ENCODE measurements at places on chromosomes 16 and 17.

DNA sequence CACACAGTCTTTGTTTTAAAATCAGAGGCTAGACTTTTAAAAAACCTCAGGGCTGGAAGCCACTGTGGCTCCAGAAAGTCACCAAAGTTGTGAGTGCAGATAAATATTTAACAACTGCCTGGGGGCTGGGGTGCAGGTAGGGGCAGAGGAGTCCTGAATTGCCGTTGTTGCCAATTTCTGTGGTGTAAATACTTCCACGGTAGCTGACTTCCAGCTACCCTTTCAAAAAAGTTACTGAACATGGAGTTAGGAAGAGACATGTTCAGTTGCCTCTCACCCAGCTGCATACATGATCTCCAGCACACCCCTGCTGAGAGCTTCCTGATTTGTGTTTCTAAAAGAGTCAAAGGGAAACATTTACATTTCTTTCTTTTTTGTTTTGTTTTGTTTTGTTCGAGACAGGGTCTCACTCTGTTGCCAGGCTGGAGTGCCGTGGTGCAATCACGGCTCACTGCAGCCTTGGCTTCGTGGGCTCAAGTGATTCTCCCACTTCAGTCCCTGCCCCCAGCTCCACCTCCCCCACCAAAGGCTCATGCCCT, 58.7 kb downstream of the PLXDC1 start:
- DNase-seq: no peak

DNA sequence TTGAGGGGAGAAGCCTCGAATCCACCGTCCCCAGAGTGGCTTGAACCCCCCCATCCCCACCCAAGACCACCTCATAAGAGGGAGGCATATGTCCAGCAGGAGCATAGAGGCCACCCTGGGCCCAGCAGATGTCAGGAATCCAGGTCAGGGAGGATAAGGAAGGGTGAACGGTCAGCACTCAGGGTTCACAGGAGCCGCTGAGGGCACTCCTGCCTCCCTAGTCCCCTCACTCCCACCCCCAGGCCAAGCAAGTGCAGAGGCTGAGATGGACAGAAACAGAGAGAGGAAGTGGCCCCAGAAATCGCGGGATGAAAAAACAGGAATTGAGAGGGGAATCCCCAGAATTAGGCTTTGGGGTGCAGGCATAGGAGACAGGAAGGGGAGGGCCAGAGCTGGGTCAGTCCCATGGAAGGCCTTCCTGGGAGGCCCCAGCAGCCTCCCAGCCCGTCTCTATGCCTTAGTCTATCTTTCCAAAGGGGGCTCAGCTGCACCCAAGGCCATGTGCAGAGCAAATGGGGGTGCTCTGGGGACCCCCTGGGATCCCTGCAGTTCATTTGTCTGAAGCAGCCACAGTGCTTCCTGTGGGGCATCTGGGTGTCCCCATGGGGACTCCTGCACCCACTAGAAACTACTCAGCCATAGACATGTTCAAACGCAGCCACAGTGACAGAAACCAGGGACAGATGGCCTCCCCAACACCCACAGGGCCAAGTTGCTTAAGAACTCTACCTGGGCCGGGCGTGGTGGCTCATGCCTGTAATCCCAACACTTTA, 1.7 kb downstream of the CMTM3 start:
- no peak for DNase-seq

DNA sequence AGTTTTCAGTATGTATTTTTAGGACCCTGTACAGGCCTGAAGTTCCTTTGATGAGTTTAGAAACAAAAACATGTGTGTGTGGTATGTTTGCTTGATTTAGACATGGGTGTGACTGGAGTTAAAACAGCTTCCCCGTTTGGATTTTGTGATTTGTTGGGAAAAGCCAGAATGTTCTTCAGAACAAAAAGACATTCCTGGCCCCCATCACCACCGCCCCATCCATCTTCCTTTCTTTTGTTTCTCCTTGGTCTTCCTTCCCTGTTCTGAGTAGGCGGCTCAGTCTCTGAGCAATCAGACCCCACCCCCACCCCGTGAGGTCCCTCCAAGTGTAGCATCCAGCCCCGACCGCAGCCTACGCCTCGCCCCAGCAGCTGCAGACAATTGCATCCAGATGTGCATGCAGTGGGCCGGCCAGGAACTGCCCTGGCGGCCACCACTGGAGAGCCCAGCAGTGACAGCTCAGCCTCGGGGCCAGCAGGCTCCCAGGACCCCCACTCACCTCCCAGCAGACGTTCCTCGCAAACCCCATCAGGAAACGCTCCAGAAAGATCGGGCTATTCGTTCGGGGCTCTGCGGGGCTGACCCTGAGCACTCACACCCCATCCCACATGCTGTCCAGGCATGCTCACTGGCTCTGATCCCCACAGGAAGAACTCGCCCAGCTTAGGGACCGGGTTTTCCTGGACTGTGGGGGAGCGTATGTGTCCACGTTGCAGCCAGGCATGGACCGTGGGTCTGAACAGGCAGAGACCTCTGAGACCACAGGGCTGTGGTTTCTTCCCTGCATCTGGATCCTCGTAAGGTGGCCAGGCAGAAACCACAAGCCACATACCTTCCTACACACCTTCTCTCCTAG, 99.8 kb upstream of the CDH5 start:
- DNase-seq: no peak

GRCh38 chr17:21039839-21040575, 2.8 kb downstream of the USP22 start:
- no peak for DNase-seq

GRCh38 chr16:70758786-70759185, 42.2 kb downstream of the VAC14 start:
- DNase-seq: no peak

DNA sequence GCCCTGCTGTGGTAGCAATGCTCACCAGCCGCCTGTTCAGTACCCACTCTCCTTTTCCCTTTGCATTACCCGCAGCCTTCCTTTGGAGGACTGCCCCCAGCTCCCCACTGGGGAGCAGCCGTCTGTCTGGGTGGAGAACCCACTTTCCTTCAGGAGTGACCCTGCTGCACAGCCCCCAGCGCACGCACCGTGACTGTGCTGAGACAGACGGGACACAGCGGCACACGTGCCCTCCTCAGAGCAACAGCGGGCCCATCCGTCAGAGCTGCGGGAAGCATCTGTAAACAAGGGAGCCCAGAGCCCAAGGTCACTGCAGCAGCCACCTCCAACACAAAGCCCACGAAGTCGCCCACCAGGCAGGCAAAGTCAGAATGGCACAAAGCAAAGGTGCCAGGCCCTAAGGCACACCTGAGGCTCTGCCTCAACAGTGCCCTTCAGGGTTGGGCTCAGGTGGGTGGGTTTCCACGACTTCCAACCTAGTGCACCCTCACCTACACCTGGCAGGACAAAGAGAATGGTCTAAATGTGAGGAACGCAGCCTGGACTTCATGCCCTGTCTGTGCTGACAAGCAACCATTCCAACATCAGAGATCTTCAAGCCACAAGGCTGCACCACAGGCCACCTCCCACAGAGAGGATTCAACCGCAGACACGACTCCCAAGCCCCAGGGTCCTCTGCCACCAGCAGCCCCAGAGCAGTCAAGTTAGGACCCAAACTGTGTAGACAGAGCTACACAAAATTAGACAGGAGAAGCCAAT, 9.9 kb downstream of the AXIN1 start:
- DNase-seq: no peak

DNA sequence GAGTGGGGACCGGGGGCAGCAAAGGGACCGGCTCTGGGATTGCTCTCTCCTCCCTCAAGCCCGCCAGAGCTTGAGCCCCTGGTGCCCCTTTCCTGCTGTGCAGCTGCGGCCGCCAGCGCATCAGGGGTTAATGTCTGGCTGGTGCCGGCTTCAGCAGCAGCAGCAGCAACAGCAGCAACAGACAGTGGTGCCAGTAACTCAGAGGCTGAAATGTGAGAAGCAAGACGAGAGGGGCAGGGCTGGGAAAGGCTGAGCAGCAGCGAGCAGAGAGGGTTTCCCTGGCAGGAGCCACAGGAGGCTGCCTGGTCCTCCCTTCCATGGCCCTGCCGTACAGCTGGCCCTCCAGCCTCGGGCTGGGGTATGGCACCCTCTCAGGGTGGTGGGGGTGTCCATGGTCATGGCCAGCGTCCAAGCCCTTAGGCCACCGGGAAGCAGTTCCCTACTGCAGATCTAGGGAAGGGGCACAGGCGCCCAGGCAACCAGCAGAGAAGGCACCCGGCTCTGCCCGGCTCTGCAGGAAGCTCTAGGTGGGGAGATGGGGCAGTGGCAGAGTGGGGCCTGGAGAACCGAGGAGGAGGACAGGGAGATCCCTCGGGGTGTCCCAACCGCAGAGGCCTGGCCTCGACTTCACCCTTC, 21.1 kb upstream of the TFAP4 start:
- DNase-seq: no peak

DNA sequence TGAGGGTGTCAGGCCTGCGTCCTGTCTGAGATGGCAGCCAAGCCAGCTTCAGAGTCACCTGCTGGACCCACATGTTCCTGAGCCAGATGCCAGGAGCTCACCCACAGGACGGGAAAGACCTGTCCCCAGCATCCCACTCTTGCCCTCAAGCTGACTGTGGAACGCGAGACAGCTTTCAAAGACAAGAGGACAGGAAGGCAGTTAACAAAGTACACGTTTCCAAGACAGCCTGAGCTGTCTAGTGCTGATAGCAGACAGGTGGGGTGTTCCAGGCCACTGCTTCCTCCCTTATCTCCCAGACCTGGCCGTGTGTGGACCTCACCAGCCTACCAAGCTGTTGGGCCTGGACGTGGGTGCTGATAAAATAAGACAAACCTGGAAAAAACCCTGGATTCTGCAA, 13.2 kb downstream of the CMTM3 start:
- DNase-seq: no peak

- DNase-seq: peak; percentile 46
These were observed 1.9 kb upstream of the CAPN15 start for GRCh38 chr16:525520-526180.

GRCh38 chr17:62717889-62718288, 90.2 kb downstream of the MARCHF10 start:
- DNase-seq: no peak

GRCh38 chr17:4956493-4957061, 5.7 kb downstream of the ENO3 start:
- DNase-seq: no peak

DNA sequence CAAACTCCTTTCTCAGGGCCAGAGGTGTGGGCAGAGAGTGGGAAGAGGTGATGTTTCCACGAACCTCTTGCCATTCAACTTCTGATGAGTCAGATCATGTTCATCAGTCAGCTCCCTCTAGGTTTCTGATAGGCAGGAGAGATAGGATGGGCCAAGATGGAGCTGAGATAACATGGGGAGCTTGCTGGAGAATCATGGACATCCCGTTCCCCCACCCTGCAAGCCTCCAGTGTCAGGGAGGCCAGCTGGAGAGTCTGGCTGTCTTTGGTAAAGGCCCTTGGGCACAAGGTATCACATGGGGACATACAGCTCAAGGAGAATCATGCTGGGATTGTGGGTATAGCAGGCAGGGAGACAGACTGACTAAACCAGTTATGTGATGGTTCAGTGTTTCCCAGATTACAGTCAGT, 136.0 kb upstream of the IRX3 start:
- DNase-seq: no peak

DNA sequence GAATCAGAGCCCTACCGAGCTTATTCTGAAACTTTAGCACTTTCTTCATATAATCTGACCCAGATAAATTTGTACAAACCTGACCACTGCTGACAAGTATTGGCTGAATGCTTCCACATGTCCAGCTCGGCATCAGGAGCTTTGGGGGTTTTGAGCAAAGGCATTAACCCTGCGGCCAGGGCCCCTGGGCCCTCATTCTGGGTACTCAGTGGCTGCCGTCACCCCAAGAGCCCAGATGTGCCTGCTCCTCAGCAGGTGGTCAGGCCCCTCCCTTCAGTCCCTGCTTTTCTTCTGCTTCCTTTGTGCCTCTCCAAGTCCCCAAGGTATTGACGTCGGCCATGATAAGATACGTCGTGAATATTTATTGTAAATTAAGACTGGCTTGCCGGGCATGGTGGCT, 47.3 kb upstream of the CHMP6 start:
- DNase-seq: no peak

DNA sequence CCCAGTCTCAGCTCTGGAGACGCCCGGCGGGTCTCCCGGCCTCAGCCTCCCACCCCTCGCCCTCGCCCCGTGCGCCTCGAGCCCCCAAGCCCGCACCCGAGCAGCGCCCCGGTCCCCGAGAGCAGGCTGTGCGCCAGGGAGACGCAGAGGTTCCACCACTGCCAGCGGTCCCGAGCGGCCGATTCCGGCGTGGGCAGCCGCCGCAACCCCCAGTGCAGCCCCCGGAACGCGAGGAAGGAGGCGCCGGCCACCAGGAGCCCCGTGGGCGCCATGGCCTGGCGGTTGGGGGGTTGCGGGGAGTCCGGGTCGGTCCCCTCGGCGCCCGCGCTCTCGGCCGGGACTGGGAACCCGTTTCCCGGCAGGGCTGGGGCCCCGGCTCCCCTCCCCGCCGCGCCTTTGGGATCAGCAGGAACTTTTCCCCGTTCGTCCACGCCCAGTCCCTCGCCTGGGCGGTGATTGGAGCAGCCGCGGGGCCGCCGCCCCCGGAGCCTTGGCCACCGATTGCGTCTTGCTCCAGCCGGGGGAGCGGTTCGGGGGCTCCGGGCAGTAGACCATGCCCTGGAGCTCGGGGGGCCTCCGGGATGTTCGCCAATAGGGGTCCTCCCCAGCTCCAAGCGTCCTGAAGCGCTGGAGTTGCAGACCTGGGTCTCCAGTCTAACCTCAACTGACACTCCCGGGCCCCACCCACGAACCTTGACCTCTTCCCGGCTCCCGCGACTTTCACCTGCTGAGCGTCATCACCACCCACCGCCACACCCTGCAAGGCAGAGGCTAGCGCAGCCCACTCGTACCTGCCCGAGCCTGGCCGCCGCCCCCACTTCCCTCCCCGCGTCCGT, at the start of gene TLCD2:
TLCD2 (minus strand) TSS at position 407 of the 836 bp plus-strand sequence; CDS start at position 272, 135 bp downstream.
- DNase-seq: no peak

GRCh38 chr16:17302214-17302613, 168.5 kb downstream of the XYLT1 start:
- DNase-seq: no peak

Data from stimulated activated CD8-positive, alpha-beta memory T cell treated with anti-CD3 and anti-CD28 coated beads, Interleukin-12 subunit alpha, Interleukin-12 subunit beta, amount 100 ng/mL, for 4 hours (primary cell).